ENCODE measurements at places on chromosomes 12 and 14. TPM values are rescaled to one million over a fixed set of nuclear protein-coding genes. Genes with fewer than 3 reads are reported as not detected.

Gene NANOG
- not detected for total RNA-seq

Gene GALC
- 9.6 TPM for total RNA-seq

Gene PTHLH
- total RNA-seq = 8.3 TPM

Gene CPNE6
- total RNA-seq = 0.07 TPM

Gene FZD10
- total RNA-seq = not detected

Gene OASL
- 28.3 TPM for total RNA-seq

Gene CRY1
- 12.5 TPM for total RNA-seq

Gene APOF
- total RNA-seq = not detected

Gene SUDS3
- total RNA-seq = 21.3 TPM

Gene STON2
- total RNA-seq = 9.8 TPM

Gene ARMH4
- 0.10 TPM for total RNA-seq

Gene SDR9C7
- total RNA-seq = not detected
